ENCODE measurements at places on chromosomes 6 and 20.

- DNase-seq: no peak
Observed at GRCh38 chr20:36304786-36305495, 1.2 kb upstream of the DLGAP4 start.

GRCh38 chr6:108453601-108454185 lies 107.0 kb upstream of the FOXO3 start:
- DNase-seq: no peak

DNA sequence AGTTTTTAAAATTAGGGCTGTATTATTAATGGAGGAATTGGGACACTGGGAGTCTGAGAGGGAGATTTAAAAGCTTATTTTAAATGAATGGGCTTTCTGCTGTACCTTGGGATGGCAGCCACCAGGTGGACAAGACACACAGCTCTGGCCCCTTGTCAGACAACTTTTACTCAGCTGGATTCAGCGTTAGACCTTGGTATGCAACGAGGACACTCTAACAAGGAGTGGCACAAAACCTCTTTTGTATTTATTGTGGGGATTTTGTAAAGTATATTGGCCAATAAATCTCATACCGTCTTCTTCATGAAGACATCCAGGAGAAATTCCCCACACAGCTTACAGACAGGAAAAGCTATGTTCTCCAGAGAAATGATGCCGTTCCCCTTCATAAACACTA lies 105.7 kb downstream of the LCA5 start:
- no peak for DNase-seq

- no peak for DNase-seq
Observed at GRCh38 chr6:75196081-75196687, 9.7 kb downstream of the COL12A1 start.

DNA sequence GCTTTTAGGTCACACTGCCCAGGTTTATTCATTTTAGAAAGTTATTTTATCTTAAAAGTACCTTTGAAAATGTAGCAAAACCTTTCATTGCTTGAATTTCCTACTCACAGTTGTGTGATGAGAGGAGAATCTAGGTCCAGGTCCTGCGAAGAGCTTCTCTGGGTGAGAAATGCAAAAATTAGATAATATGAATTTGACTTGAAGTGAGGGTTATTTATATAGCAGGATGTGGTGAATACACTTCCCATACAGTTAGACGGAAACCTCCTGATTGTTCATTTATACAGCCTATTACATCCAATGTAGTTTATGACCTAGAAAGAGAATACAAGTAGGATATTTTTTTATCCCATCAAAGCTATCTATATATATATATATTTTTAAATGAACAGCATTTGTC lies 30.5 kb downstream of the CDKAL1 start:
- no peak for DNase-seq

DNA sequence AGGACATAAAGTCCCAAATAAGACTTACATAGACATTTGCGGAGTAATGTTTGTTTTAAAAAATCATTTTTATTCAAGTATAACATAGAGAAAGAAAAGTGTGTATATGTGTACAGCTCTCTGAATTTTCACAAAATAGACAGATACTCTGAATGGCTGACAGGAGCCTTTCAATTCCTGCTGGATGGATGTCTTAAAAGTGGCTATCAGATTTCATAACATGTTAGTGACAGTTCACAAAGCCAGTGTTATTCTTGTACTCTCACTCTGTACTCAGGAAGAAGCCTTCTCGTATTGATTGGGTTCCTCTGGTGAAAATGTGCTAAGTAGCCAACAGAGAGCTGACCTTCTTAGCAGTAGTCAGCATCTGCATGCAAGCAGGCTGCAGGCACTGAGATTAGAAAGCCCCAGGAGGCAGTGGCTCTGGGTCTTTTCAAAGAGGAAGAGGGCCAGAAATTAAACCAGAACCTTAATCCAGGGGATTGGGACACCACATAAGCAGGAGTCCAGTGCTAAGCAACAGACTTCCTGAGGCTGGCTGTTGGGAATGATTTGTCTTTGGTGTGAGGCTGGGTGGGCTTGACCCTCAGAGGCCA lies 19.7 kb downstream of the SLC17A4 start:
- DNase-seq: no peak

DNA sequence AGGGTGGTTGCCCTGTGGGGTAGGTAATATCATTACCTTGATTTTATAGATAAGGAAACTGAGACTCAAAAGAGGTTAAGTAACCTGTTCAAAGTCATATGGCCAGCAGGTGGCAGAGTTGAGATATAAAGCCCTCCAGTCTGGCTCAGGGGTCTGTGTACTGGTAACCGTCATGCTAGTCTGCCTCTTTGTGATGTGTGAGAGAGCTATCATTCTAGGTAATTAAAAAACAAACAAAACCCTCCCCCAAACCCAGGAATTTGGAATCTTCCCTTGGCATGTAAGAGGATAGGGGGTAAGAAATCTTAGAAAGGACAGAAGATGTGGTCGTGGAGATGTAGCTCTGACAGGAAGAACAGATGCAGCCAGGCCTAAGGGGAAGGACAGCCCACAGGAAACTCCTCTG lies 206.0 kb downstream of the CDC5L start:
- DNase-seq: peak; percentile 46

- DNase-seq: no peak
Observed at GRCh38 chr6:518218-518617, 126.7 kb downstream of the IRF4 start.

GRCh38 chr6:4322846-4323309 lies 187.5 kb upstream of the ECI2 start:
- DNase-seq: no peak

DNA sequence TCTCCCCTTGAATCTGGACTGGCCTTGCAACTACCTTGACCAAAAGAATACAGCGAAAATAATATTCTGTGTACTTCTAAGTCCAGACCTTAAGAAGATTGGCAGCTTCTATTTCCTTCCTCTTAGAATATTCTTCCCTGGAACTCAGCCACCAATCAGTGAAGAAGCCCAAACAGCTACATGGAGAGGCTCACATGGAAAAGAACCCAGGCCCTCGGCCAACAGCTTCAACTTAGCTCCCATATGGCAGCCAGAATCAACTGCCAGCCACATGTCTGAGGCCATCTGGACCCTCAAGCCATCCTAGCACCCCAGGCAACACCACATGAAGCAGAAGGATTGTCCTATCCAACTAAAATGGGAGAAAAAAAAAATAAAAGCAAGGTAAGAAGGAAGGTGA lies 178.8 kb downstream of the IBTK start:
- no peak for DNase-seq

GRCh38 chr6:139536751-139537617 lies 162.5 kb upstream of the CITED2 start:
- no peak for DNase-seq

DNA sequence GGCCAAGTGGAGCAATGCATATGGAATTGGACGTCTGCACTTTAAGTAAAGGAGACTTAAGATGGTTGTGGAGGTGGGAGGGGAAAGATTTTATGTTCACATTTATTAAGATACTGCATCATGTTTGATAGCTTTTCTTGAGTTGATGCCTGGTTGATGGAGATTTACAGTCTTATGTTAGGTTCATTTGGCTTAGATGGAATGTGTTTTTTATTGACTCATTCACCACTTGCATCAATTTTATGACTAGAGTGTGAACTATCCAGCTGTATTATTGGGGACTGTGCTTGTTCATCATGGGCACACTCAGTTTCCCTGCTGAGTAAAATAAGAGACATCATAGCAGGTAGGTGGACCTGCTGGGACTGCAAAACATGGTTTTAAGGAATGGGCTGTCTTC lies 91.2 kb upstream of the SCP2D1 start:
- no peak for DNase-seq
